ENCODE measurements at places on chromosomes 4 and X.

DNA sequence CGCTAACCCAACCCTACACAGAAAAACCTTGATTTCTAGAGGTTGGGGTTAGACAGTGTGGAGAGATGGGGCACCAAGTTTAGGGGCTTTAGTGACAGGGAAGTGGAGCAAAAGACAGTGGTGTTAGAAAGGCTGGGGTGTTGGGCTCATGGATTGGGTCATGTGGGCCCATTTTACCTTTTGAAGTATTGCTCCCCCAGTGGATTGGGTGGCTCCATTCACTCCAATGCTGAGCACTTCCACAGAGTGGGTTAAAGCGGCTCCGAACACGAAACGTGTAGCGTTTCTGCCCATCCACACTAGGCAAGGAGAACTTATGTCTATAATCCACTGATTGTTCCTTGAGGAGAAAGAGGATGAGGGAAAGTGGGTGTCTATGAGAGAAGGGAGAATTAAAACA is 2.3 kb downstream of the IL2RG start:
- no peak for DNase-seq

DNA sequence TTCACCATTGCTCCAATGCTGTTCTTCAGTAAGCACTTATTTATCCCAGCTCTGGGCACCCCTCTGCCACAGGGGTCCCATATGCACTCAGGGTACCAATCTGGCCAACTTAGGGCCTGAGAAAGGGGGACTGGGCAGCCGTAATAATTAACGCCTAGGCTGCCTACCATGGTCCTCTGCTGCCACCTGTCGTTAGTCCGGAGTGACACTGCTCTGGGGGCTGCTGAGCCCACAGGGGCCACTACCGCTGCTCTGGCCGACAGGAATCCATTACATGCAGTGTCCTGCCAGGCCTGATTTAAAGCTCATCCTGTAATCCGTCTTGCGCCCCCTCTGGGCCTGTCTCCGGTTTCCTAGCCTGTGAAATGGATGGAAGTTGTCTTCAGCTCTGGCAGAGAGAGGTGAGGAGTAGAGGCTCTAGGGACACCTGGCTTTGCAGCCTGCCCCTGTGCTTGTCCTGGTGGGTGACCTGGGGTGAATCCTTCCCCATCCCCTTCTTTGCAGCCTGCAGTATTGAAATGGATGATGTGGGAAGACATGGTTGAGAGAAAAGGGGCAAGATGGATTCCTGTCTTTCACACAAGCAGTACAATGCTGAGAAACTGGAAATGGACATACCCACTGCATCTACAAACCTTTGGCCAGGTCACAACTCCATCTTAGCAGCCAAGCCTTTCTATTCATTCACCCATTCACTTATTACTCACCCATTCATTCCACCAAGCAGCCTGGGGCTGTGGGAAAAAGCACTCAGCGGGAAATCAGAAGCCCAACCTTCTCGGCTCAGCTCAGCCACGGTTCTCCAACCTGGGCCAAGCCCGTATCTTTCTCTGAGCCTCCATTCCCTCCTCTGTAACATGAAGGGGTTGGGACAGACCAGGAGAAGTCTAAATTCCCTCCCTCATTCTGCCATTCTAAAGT is 116.3 kb upstream of the NALF2 start:
- peak; percentile 1 for DNase-seq

- DNase-seq = no peak
Observed at GRCh38 chrX:13285693-13286092, 34.2 kb downstream of the ATXN3L start.

GRCh38 chrX:149205937-149206336 is 299.2 kb downstream of the IDS start:
- DNase-seq = no peak

DNA sequence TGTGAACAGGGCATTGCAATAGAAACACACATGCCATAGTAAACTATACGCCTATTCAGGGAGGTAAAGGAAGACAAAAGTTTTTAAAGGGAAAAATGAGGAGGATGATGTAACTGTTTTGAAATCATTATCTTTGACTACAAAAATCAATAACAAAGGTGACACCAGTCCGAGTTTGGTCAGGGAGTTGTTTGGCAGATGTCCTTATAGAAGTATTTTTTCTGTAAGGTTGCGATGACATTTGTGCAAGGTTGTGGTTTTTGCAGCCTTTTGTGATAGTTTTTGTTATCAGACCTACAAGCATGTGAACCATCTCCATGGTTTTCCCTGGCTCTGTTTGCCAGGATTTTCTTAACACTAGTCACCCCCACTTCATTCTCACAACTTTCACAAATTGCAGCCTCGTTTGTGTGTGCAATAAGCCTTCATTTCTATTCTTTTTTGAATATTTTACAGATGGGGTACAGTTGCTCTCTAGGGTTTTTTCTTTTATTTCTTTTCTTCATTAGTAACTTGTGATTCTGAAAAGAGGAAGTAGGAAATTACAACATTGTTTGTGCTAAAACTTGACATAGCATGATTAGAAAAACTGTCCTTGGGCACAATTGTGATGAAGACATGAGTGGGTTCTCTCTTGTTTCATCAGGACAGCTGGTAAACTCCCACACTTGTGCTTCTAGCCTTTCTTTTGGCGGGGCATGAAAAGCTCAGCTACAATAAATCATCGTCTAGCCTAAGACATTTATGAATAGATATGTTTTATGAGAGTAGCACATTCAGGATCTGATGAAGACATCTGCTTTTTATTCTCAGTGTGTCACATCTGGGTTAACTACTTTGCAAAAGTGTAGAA is 60.2 kb upstream of the PNPLA4 start:
- no peak for DNase-seq

Measured in activated CD4-positive, alpha-beta T cell treated with anti-CD3 and anti-CD28 coated beads, Interleukin-2, amount 50 U/mL, for 4 hours (primary cell).